Psoas muscle (tissue), 8 donors: ENCODE measurements at places on chromosomes 4 and X.

- DNase-seq: no peak
Measured at GRCh38 chrX:112380541-112381278, 298.1 kb upstream of the TRPC5 start.

GRCh38 chr4:141021397-141022110 is 111.7 kb downstream of the RNF150 start:
- no peak for DNase-seq

GRCh38 chr4:120685756-120686278 is 236.7 kb downstream of the PRDM5 start:
- DNase-seq: no peak

DNA sequence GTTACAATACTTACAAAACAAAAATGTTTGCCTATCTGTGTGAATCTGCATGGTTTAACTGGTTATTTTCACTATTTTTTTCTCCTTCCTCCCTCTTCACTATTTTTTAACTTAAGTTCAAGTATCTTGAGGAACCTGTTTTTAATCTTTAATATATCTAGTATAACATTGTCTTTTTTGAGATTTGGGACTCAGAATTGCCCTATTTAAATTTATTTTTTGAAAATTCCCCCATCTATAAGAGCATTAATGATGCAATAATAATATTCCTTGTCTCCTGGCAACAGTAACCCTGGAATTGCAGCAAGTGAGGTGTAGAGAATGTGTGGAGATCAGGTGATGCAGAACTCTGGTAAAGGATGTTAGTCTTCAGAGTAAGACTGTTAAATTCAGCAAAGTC is at the start of gene TENT5D:
TSS of gene TENT5D (plus strand) at position 301 of the 400 bp plus-strand sequence. CDS start 22,093 bp downstream, outside the sequence.
- no peak for DNase-seq

- no peak for DNase-seq
Measured at GRCh38 chr4:13289391-13289790, 194.7 kb downstream of the RAB28 start.

- no peak for DNase-seq
Measured at GRCh38 chr4:37928426-37929416, 31.5 kb upstream of the PTTG2 start.

DNA sequence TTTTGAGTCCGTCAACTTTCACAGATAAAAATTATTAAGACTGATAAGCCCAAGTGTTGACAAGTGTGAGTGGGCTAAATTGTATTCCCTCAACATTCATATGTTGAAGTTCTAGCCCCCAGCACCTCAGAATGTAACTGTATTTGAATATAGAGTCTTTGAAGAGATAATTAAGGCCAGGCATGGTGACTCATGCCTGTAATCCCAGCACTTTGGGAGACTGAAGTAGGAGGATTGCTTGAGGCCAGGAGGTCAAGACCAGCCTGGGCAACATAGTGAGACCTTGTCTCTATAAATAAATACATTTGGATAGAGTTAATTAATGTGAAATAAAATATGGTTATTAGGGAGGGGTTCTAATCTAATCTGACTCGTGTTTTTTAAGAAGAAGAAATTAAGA is 29.7 kb upstream of the SLC25A4 start:
- DNase-seq: no peak

GRCh38 chr4:91092398-91092980 is 965.3 kb downstream of the CCSER1 start:
- DNase-seq: no peak

DNA sequence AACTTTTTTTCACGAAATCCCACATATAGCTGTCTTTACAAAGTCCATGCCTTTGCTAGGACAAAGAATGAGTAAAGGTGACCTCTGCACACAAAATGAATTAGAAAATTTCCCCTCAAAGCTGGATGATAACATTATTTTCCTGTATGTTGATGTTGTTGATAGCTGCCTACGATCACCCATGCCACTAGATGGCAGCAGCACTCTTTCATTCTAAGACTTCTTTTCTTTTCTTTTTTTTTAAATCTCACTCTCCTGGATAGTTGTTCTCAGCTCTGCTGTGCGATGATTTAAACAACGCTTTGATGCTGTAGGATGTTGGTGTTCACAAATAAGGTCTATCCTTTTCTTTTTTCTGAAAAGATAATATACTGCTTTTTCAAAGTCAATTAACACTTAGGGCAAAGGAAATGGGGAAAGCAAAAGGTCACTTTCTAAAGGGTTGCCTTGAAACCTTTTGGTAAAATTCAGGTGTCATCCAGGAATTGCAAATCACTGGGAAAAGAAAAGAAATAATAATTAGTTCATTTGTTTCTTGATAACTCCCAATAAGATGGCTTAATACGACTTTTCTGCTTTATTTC is 266.8 kb downstream of the C4orf33 start:
- peak; percentile 18 for DNase-seq

- DNase-seq: no peak
Measured at GRCh38 chrX:11016728-11017127, 94.4 kb upstream of the HCCS start.

GRCh38 chr4:145481942-145482208 is 222 bp downstream of the SMAD1 start:
- DNase-seq: no peak

DNA sequence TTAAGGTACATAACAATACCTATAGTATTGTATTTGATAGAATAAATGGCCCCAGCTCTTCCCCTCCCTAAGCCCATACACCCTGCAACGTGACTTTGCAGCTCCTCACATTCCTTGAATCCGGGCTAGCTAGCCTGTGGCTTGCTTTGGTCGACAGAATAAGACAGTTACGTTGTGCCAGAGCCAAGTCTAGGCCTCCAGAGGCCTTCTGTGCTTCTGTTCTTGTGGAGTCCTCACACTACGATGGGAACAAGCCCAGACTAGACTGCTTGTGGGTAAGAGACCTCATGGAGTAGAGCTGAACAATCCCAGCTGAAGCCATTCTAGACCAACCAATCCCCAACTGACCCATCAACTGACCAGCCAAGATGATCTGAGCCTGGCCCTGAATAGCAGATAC is 102.4 kb upstream of the PLAC1 start:
- no peak for DNase-seq

GRCh38 chrX:103101299-103102042 is 8.5 kb upstream of the NXF3 start:
- DNase-seq: no peak

- DNase-seq: peak; percentile 56
Measured at GRCh38 chrX:129726307-129727111, 12.3 kb upstream of the XPNPEP2 start.

GRCh38 chr4:20403290-20403689 is 151.6 kb downstream of the SLIT2 start:
- DNase-seq: no peak

- DNase-seq: no peak
Measured at GRCh38 chrX:9911487-9911886, 55.7 kb upstream of the CLDN34 start.
